ENCODE measurements at places on chromosomes 12 and 14.

DNA sequence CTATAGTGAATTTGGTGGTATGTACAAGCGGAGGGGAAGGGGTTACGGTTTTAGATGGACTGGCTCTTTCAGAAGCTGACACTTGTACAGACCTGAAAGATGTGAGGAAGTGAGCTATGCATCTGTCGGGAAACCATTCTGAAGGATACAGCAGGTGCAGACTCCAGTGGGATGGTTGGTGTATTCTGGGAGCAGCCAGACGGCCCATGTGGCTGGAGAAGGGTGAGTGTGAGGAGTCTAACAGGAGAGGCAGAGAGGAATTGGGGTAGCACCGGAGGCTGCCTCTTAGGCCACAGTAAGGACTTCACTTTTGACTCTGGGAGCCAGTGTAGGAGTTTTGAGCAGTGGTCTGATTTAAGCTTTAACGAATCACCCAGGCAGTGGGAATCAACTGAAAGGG is 90.7 kb downstream of the APAF1 start:
- DNase-seq, result no peak

- DNase-seq, result no peak
These were observed 77.0 kb upstream of the MAP1LC3B2 start for GRCh38 chr12:116482179-116482578.

GRCh38 chr12:117912756-117913155 is 56.0 kb downstream of the KSR2 start:
- no peak for DNase-seq

DNA sequence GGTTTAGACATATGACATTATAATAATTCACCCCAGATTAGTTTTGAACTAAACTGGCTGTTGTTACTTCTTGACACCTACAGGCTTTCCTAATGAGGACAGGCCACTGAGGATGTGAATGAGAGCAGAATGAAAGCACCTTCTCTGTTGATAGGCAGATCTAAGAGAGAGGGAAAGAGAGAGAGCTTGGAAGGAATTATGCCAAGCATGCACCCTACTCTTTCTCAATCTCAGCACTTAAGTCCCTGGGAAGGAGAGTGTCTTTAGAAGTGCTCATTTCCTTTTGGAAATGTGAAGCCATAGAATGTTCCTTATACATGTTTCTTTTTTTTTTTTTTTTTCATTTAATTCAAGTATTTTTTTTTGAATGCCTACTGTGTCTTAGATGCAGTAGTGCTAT is 49.0 kb downstream of the TBC1D15 start:
- no peak for DNase-seq

DNA sequence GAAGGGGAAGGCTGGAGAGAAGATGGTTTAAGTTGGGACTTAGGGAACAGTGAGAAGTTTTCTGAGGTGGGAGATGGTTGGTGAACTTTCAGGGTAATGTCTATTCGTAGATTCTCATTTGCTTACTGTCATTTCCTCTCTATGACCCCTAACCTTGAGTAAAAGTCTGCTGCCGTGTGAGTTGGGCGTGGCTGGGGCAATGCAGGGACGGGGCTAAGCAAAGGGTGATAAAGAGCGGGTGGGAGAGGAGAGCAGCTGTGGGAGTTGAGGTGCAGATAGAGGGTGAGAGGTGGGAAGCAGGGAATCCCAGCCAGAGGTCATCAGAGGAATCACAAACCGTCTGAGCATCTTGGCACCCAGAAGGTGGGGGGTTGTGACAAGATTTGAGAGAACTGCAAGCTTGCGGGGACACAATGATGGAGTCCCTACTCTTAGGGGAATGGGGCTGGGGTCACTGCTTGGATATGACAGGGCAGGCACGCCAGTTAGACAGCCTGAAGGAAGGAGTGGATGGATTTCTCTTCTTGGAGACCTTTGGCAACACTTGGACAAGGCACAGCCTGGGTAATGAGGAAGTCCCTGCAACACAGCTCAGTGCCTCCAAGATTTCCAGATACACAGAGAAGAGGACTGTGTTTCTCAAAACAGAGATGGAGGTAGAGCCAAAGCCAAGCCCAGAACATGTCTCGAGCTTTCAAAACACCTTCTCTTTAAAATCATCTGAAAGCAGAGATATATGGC is 45.9 kb upstream of the CTDSP2 start:
- DNase-seq, result no peak

GRCh38 chr12:107223821-107224220 is 130.5 kb upstream of the CRY1 start:
- DNase-seq, result no peak

DNA sequence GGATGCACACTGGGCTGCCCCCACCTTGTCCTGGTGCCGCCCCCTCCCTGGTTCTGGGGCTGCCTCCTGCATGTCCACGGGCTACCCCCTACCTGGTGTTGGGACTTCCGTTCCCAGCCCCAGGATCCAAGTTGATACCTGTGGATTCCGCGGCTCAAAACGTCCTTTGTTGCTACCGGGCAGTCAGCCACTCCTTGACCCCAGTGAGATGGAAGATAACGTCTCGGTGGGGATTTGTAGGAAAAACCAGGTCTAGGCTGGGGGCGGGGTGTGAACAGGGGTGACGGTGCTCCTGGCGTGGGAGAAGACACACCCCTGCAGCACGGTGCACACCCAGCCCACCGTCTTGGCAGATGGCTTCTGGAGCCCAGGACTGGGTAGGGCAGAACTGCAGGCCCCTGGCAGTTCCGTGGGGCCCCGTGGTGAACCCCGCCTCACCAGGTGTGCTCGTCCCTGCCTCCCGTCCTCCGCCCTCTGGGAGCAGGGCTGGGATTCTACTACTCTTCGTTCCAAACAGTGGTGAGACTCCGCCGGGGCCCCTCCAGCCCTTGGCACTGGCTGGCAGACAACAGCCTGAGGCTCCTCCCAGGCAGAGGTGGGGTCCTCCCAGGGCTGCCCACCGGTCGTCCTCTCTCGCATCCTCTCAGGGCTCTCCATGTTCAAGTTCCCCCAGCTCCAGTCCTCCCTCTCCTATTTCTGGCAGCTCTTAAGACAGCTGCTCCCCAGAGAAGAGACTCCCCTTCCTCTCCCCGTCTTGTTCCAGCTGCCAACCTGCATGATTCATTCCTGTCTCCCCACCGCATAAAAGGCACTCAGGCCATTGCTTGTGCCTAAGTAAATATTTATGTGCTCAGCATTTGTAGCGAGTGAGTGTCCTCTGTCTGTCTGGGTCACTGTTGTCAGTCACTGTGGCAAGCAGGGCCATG is 75.5 kb downstream of the FBXL14 start:
- DNase-seq, result no peak

- no peak for DNase-seq
These were observed 155.7 kb upstream of the C14orf180 start for GRCh38 chr14:104423701-104424405.

DNA sequence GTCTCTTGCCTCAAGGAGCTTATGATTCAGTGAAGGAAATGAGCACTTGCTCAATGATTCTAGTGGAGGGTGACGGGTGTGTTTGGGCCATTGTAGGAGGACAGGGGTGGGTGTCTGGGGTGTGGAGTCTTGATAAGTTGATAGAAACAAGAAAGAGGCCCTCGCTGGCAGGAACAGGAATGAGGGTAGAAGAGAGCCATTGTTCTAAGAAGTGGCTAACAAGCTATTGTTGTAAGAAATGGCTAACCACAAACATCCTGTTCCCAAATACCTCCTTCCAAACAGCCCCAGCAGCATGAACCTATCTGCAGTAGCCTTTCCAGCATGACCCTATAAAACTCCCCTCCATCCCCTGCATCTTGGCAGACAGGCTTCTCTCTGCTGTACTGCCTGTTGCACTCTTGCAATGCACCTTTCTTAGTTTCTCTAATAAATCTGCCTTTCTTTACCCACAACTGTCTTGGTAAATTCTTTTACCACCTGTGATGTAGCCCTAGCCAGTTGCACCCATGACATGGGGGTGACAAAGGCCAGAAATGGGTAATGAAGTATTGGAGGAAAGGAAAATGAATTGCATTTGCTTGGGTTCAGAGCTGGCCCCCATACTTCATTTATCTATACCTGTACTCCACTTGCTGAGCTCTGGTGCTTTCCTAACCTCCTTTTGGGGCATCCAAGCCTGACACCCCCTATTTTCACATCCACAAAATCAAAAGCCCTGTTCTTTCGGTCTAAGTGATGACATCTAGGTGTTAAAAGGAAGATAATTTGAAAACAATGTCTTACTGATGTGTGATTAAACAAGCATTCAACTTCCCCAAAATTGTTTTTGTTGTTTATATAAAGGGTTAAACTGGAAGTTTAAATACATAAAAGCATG is 389.1 kb downstream of the GRIN2B start:
- no peak for DNase-seq

DNA sequence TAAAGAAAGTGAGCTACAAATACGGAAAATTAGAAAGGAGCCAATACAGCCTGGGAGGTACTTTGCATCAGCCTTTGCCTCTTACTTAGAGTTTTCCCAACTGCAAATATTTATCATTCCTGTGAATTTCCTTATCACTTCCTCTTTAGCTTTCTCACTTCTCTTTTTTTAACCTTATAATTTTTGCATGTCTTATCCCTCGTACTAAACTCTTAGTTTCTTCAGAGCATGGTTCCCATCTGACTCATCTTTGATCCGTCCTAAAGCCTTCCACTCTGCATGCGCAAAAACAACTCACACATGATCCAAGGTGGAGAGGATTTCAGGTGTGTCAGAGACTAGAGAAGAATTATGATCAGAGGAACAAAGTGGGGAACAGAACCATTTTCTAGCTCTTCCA is 9.6 kb upstream of the SNAPC1 start:
- no peak for DNase-seq

- DNase-seq, result no peak
These were observed 216.0 kb upstream of the EEA1 start for GRCh38 chr12:93145086-93145485.

DNA sequence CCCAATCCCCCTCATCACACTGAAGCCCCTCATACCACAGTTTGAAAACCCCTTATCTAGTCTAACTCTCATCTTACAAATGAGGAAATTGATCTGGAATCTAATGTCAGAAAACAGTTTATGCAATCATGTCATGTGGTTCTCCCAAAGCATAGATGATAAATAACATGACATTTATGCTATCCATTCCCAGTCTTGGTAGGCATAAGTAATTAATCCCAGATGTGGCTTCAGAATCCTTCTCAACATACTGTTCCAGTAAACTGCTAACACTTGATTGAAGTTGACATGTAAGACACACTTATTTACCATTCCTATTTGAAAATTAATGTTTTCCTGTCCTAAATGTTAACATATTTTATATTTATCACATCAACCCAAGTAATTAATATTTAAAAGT is 168.7 kb downstream of the GALC start:
- no peak for DNase-seq

DNA sequence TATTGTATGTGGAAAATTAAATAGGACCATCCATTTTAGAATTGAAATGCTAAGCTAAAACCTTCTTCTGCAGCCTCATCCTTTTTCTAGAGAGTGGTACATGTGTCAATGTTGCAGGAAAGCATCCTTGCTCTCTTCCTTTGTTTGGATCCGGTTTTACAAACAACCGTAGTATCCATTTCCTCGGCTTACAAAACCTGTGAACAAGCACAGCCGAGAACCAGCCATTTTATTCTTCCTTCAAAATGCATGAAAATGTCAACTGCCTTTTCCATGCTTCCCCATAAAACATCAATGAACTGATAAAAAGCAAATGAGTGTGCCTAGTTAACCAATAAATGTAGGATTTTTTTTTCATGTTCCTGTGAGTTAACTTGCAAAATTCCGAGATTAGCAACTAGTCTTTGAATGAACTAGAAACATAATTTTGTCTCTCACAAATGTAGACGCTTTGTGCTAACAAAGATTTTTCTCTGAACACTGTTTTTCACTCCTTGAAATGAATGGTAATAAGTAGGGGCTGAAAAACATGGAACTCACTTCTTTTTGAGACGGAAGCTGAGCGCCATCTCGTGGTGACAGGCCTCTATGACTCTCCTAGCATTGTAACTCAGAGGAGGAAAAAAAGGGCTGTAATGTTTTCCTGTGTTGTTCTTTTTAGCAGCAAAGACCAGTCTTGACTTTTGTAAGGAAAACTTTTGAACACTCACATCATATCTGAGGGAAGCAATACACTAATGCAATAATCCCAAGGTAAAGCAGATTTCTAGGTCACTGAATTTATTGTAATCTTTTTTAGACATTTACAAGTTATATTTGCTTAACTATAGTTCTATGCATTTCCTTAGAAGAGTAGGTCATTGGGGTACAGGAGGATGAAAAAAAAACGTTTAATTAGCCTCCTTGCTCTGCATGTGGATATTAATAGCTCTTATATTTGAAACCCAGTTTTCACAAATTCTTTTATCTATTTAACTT is 157.4 kb upstream of the FOXG1 start:
- DNase-seq, result peak; percentile 4

GRCh38 chr14:53947094-53947445 is 9.6 kb downstream of the BMP4 start:
- DNase-seq, result no peak

GRCh38 chr14:64401949-64402348 is 13.8 kb downstream of the MTHFD1 start:
- DNase-seq, result no peak

DNA sequence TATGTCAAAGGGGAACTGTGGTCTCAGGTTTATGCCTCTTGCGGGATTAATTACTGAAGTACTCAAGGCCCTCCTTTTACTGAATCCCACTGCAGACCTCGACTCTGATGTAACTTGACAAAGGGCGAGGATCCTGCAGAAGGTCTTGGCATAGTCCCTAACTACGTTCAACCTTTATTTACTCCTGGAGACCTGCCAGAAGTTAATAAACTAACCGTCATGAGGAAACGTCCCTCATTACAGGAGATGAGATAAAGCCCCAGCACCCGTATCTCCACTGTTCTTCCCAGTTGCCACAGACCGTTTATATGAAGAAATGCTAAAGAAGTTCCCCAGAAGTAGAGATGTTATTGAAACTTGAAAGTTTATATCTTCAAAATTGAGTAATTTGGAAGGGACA is 190.9 kb downstream of the ETV6 start:
- DNase-seq, result no peak

DNA sequence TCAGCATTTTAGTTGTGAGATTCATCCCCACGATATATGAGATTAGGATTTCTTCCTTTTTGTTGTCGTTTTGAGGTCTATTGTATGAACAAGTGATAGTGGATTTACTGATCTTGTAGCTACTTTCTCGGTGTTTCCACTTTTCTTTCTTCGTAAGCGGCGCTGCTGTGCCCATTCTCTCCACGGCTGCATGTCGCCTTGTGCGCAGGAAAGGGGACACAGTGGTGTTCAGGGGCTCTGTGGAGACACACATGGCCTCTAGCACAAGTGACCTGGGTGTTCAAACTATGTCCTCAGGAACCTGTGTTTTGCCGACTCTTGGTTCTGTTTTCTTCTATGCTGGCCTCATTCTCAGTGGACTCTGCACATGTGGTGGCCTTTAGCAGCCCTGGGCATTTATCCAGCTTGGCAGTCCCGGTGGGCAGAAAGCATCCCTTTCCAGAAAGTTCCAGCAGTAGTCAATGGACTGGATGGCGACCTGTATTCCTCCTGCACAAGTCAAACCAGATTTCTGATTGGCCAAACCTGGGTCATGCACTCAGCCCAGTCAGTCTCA is 18.7 kb downstream of the CKAP4 start:
- DNase-seq, result no peak

DNA sequence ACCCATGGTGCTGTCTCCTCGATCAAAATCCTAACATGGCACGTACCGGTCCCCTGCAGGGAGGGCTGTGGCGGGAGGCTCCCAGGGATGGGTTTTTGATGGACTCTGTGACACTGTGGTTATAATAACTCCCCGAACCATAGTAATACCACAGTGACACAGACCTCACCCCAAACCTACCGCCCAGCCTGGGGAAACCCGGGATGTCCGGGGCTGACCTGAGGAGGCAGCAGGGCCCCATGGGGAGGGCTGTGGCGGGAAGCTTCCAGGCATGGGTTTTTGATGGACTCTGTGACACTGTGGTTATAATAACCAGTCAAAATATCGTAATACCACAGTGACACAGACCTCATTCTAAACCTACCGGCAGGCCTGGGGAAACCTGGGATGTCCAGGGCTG is 378.0 kb downstream of the TMEM121 start:
- no peak for DNase-seq

Measured in stimulated activated CD8-positive, alpha-beta memory T cell treated with anti-CD3 and anti-CD28 coated beads, Interleukin-15, amount 100 ng/mL, for 48 hours (primary cell).